ENCODE measurements at places on chromosomes 3 and 15. TPM values are rescaled to one million over a fixed set of nuclear protein-coding genes. Genes with fewer than 3 reads are reported as not detected.

NSMCE3 gene
- 11.9 TPM for total RNA-seq

SLITRK3 gene
- total RNA-seq, result 0.25 TPM

DNA sequence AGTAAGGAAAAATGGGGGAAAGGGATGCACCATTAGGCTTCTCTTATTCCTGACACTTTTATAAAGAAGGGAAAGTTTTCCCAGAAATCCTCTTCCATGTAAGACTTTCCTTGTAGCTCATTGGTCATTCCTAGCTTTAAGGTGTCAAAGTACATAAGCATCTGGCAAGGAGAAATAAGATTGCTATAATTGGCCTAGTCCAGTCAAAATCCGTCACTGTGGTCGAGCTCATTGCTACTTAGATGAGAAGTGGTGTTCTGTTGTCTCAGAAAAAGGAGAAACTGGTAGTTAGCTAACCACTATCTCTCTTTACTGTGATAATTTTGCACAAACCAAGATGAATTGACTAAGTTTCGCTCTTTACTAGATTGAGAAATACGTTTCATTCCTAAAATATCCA lies 370.1 kb downstream of the CNTN4 start:
- no peak for DNase-seq

GRCh38 chr3:101423984-101424888 lies 88.8 kb downstream of the SENP7 start:
- no peak for DNase-seq

DNA sequence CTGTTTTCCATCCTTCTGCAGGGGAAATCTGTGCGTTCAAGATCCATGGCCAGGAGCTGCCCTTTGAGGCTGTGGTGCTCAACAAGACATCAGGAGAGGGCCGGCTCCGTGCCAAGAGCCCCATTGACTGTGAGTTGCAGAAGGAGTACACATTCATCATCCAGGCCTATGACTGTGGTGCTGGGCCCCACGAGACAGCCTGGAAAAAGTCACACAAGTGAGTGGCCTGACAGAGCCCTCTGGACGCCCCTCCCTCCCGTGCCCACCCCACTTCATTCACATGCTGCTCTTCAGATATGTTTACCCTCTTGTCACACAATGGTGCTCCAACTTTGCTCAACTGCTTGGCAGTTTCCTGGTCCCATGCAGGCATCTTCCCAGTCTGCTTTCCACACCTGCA lies 274.3 kb upstream of the TRIM42 start:
- DNase-seq, result no peak

Data from H4 (cell line).